Aorta (tissue), 5 donors: ENCODE measurements at places on chromosomes 13 and 19. TPM values are rescaled to one million over a fixed set of nuclear protein-coding genes. Genes with fewer than 3 reads are reported as not detected.

DNA sequence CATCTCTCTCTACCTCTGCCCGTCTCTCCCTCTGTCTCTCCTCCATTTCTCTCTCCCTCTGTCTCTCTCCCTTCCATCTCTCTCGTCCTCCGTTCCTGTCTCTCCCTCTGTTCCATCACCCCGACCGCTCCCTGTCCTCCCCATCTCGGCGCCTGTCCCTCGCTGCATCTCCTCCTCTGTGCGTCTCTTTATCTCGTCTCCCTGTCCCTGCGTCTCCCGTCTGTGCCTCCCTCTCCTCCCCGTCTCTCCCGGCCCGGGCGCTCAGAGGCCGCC lies 4.6 kb downstream of the GRIN2D start:
- no peak overlapping the region for H3K27ac ChIP-seq
- H3K36me3 ChIP-seq, result no peaks in the 10 kb centered on the region
- no peaks in the 10 kb centered on the region for H3K27me3 ChIP-seq
- H3K4me3 ChIP-seq, result no peak overlapping the region

DNA sequence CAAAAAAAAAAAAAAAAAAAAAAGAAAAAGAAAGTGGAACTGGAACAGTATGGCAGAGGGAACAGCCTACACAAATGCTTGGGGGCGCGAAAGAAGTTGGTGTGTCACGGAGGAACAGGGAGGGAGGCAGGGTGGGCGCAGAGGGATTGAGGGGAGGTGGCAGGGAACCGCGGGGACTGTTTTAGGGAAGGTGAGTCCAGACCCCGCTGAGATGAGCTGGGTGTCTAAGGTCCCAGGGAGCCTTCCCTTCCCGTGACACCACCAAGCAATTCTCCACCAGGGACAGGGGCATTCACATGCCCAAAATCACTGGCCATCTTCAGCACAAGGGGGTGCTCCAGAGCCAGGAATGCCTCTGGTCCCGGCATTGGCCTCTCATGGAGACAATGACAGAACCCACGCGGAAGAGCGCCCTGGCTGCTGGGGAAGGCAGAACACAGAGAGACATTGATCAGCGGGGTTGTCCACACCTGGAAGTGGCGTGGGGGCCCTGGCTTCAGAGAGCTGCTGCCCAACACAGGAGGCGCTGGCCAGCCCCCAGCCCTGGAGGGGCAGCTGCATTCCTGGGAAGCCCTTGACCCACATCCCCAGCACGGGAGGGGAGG lies 6.9 kb downstream of the PEAK3 start:
- DNase-seq, result no peak
- H3K27ac ChIP-seq, result no peak overlapping the region
- H3K4me1 ChIP-seq, result no peaks in the 10 kb centered on the region
- H3K4me3 ChIP-seq, result no peak overlapping the region
- H3K36me3 ChIP-seq, result no peaks in the 10 kb centered on the region
- H3K27me3 ChIP-seq, result no peaks in the 10 kb centered on the region

GRCh38 chr19:45113628-45114027 lies 20.6 kb downstream of the PPP1R37 start:
- H3K27me3 ChIP-seq, result no peaks in the 10 kb centered on the region
- no peaks in the 10 kb centered on the region for H3K4me1 ChIP-seq
- no peak overlapping the region for H3K27ac ChIP-seq
- H3K4me3 ChIP-seq, result no peak overlapping the region
- H3K36me3 ChIP-seq, result no peaks in the 10 kb centered on the region

- no peak for DNase-seq
- no peaks in the 10 kb centered on the region for H3K4me1 ChIP-seq
- no peaks in the 10 kb centered on the region for H3K27me3 ChIP-seq
- no peak overlapping the region for H3K27ac ChIP-seq
- no peak overlapping the region for H3K4me3 ChIP-seq
- H3K36me3 ChIP-seq, result no peaks in the 10 kb centered on the region
These were observed 4.6 kb downstream of the CEACAM3 start for GRCh38 chr19:41801031-41801430.

ZNF135 gene
- total RNA-seq, result 6.6 TPM

BLOC1S3 gene
- total RNA-seq, result 12.2 TPM

- DNase-seq, result no peak
- H3K36me3 ChIP-seq, result no peaks in the 10 kb centered on the region
- peak overlapping the region; percentile 95 for H3K27ac ChIP-seq
These were observed 1.0 kb downstream of the IFT88 start for GRCh38 chr13:20567881-20568528.

DNA sequence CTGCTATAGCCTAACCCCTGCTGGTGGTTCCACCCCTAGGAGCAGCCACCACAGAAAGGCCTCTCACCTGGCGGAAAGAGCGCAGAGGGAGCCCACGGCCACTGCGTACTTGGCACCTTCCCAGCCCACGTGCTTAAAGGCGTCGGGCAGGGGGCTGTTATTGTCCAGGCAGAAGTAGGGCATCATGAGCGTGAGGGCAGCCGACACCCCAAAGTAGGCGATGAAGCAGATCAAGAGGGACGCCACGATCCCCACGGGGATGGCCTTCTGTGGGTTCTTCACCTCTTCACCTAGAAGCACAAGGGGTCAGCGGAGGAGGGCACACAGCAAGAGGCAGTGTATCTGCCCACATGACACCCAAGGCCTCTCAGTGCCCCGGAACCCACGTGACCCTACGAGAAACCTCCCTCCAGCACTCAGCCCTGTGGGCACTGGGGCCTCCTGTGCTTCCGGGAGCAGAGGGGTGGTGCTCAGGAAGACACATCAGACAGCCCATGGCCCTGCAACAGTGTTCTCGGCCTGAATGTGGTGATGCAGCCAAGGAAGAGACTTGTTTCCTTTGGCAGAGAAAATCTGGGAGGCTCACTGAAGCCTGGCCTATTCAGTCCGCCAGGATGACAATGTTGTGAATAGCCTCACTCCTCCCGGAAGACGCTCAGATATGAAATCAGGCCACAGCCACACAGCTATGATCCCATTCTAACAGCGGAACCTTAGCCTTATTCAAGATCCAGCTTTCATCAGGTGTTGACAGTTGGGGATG lies 72.1 kb downstream of the SLC7A1 start:
- H3K4me1 ChIP-seq, result no peaks in the 10 kb centered on the region
- no peaks in the 10 kb centered on the region for H3K27me3 ChIP-seq
- H3K36me3 ChIP-seq, result no peaks in the 10 kb centered on the region

DNA sequence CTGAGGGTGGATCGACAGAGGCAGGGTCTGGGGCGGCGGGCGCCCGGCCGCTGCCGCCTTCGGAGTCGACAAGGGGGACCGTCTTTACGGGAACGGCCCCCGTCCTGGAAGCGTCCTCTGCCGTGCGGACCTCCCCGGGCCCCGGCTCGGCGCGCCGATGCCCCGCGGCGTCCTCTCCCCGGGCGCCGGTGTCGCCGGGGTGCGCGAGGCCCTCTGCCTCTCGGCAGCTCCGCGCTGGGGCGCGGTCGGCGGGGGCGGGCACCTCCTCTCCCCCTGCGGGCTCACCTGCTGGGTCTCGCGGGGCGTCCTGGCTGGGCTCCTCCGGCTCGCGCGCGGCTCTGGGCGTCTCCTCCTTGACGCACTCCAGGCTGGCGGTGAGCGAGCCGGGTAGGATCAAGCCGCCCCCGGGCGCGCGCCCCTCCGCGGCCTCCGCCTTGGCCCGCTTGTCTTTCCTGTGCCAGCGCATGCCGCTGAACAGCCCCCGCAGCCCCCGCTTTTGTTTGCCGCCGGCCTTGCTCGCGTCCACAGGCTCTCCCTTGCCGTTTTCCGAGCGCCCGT lies 1.5 kb downstream of the AMER2 start:
- H3K27me3 ChIP-seq, result no peaks in the 10 kb centered on the region
- no peak for DNase-seq
- H3K36me3 ChIP-seq, result no peaks in the 10 kb centered on the region

- DNase-seq, result no peak
- H3K4me1 ChIP-seq, result no peaks in the 10 kb centered on the region
- H3K4me3 ChIP-seq, result no peak overlapping the region
These were observed 7.2 kb downstream of the TMEM38A start for GRCh38 chr19:16668176-16668575.

DNA sequence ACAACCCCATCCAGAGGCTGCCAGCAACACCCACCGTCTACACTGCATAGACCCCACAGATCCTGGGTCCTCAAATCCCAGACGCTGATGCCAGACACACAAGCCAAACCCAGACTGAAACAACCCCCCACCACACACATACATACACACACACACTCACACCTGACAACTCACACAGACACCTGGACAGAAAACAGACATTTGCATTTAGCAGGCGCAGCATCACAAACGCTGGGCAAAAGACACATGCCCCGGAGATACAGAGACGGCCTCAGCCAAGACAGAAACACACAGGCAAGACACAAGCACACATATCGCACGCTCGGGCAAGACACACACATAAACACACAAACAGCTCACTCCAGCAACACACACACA lies 1.3 kb downstream of the BBC3 start:
- DNase-seq, result no peak
- H3K27ac ChIP-seq, result no peak overlapping the region
- no peaks in the 10 kb centered on the region for H3K36me3 ChIP-seq
- no peaks in the 10 kb centered on the region for H3K4me1 ChIP-seq
- H3K27me3 ChIP-seq, result no peaks in the 10 kb centered on the region
- peak overlapping the region; percentile 98 for H3K4me3 ChIP-seq

KLF1 gene
- not detected for total RNA-seq

SERPINE3 gene
- total RNA-seq, result not detected

DNA sequence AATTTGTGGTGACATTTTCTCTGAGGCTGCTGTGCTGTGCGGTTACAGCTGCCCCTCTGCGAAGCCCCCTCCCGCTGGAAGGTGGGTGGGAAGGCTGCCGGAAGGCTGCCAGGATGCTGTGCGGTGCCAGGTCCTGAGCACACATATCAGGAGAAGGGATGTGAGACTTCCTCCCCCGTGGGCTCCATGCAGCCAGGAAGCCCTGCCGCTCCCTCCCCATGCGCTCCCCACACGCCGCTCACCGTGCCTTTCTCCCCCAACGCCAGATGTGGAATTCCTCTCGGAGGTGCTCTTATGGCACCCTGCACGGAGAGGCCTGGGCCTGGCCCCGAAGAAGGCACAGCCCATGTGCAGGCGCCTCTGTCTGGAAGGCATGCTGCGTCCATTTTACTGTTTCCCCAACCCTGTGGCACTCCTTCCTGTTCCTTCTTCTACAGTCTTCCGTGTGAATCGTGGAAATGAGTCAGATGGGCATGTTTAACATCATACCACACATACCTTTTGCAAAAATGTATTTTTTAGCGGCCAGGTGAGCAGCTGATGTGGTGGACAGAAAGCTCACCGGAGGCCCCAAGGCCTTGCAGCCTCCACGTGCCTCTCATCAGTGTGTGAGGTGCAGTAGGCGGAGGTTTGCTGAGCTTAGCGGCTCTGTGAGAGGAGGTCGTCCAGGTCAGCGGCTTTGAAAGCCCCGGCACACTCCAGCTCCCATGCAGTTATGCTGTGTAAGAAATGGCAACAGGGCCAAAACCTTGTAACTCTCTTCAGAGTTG lies 88.0 kb downstream of the ATP11A start:
- no peaks in the 10 kb centered on the region for H3K4me1 ChIP-seq
- no peaks in the 10 kb centered on the region for H3K36me3 ChIP-seq
- no peak overlapping the region for H3K4me3 ChIP-seq
- H3K27me3 ChIP-seq, result no peaks in the 10 kb centered on the region

CASP14 gene
- total RNA-seq, result not detected

DNA sequence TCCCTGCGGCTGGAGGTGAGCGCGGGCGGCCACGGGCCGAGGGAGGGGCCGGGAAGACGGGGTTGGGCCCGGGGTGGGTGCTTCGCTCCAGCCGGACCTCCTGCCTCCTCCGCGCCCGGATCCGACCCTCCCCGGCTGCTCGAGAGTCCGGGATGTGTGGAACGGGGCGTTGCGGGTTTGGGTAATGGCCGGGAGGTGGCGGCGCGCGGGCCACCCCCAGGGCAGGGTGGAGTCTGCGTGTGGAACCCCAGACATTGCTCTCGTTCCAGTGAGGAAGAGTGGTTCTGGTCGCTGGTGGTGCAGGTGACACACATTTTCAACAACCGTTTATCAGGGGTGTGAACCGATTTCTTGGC lies 38.8 kb downstream of the ARHGEF7 start:
- H3K4me3 ChIP-seq, result peak overlapping the region; percentile 66
- H3K27ac ChIP-seq, result peak overlapping the region; percentile 99
- peaks cover 7% of the 10 kb centered on the region for H3K4me1 ChIP-seq
- no peaks in the 10 kb centered on the region for H3K36me3 ChIP-seq

CYP2B6 gene
- not detected for total RNA-seq

DNA sequence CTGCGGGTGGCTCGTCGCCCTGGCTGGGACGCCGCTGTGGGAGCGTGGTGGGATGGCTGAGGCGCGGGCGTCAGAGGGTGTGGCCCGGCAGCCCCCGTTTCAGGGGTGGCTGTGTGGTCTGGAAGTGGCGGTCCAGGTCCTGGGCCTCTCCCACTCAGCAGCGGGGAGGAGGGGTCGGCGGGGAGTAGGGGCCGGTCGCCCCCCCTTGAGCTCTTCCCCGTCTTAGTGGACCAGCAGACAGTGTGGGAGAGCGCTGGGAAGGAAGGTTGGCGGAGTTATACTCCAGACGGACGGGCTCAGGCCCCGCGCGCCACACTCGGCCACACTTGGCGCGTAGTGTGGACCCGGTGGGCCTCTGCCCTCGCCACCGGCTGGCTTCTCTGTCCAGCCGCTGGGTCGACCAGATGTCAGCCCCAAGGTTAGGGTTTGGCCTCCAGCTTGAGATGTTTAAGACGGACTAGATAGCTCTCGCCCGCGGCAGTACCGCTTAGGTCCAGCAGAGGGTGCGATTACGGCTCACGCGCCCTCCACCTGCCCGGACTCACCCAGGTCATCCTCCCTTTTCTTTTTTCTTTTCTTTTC lies 21.7 kb upstream of the ZNF429 start:
- H3K27me3 ChIP-seq, result no peaks in the 10 kb centered on the region
- no peak overlapping the region for H3K4me3 ChIP-seq
- no peaks in the 10 kb centered on the region for H3K36me3 ChIP-seq
- H3K4me1 ChIP-seq, result no peaks in the 10 kb centered on the region
- peak; percentile 86 for DNase-seq

CGB8 gene
- not detected for total RNA-seq

- H3K4me1 ChIP-seq, result no peaks in the 10 kb centered on the region
- H3K36me3 ChIP-seq, result no peaks in the 10 kb centered on the region
- H3K27ac ChIP-seq, result no peak overlapping the region
- no peak for DNase-seq
These were observed 64.5 kb upstream of the MED4 start for GRCh38 chr13:48159401-48159800.

- H3K4me3 ChIP-seq, result peak overlapping the region; percentile 65
- peak overlapping the region; percentile 2 for H3K27ac ChIP-seq
- no peaks in the 10 kb centered on the region for H3K27me3 ChIP-seq
- H3K36me3 ChIP-seq, result no peaks in the 10 kb centered on the region
These were observed 19.3 kb upstream of the GATAD2A start for GRCh38 chr19:19385896-19386869.

DNA sequence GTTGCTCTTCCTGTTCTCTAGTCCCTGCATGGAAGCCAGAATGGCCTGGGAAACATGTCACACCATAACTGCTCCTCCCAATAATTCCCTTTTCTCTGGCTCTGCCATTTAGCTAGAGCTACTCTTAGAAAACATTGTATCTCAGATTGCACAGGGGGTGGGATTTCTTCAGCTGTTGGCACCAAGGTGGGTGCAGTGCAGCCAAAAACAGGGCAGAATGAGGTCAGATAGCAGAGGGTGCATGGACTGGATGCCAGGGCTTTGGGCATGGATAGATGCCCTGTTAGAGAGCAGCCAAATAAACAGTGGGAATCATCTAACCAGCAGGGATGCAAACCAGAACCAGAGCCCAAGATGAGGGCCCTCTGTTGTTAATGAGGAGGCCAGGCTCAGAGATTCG lies 4.9 kb upstream of the AMER2 start:
- no peaks in the 10 kb centered on the region for H3K27me3 ChIP-seq
- H3K36me3 ChIP-seq, result no peaks in the 10 kb centered on the region
- no peak overlapping the region for H3K4me3 ChIP-seq
- no peak for DNase-seq
